ENCODE measurements at places on chromosomes 12 and 14.
A peak's percentile ranks its signal among the peaks of the same experiment; 100 is the strongest.

DNA sequence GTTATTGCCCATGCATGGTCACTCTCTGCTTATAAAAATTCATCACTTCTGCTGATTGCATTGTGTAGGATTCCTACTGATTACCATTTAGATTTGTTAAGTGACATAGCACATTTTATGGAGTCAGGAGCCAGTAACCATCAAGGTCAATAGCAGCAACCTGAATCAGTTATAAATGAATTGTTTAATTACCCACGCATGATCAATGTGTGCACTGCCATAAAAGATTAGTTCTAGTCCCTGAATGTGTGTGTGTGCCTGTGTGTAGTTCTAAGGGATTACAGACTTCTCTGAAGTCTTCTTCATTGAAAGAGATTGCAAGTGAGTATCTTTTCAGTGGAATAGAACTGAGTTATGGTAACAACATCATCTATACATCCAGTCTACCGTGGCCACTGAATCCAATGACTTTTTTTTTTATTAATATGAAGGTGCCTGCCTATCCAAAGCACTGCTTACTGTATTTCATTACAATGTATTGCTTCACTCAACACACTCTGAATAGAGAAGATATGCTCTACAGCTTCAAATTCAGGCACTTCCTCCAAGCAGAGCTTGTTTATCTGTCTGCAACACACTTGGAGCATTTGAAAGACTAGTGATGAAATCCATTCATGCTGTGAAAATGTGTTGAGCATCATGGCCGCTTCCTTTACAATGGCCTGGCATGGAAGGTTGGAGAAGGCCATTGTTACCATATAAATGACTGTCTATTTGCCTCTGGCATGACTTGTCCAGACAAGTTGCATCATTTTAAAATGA is 381.7 kb downstream of the DIO2 start:
- no peak for DNase-seq

- no peak for DNase-seq
These were observed 169.2 kb downstream of the GRIN2B start for GRCh38 chr12:13812168-13812567.

DNA sequence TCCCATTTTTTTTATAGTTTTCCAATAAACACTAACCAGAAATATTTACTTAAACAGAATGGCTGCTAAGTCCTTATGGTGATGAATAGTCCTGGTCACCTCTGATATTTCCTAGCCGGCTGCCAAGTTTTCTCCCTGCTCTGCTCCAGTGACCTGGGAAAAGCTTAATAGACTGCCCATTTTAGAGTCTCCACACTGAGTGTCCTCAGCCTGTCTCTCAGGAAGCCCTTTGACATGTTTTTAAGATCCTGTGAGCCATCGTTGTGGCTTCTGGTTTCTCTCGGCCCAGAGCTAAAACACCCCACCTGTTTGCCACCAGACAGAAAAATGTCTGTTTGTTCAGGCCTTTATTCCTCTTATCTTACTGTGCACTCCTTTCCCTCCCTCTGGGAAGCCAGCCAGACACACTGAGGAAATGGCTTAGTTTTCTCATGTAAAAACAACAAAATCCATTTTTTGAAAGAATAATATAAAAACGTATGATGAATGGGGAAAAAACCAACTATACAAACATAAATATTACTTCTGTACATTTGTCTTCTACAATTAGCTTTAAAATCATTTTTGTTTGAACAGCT is 25.4 kb upstream of the ALDH2 start:
- DNase-seq, result no peak

DNA sequence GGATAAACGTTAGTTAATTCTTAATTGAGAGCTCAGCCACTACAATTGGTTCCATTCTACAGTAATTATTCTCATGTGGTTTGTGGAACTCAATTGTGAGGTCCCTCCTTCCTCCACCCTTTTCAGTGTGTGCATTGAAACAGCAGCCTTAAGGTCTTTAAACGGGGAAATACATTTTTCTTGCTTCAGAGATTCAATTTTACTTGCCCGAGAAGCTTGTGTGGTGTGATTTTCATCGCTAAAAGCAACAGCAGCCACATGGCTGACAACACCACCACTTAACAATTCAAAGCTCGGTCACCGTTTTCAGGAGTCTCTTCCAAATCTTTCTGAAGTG is 733 bp upstream of the PPFIBP1 start:
- DNase-seq, result no peak

GRCh38 chr12:57529831-57530230 is 7.2 kb downstream of the MBD6 start:
- DNase-seq, result no peak

DNA sequence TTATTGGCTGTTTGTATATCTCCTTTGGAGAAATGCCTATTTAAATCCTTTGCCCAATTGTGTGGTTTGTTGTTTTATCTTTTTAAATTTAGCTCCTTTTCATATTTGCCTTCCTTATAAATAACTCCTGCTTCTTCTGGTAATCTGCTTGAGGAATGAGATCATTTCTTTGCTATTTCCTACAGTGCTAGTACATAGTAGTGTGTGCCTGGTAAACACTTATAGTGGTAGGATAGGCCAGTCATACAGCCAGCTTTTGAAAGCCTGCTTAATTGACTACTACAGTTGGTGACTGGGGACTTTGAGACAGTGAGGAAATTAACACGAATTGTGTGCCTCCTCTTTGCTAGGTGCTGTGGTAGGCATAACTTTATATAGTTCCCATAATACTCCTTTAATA is 68.7 kb downstream of the BORCS5 start:
- no peak for DNase-seq

GRCh38 chr12:45186762-45187161 is 29.1 kb upstream of the ANO6 start:
- DNase-seq, result no peak

- peak; percentile 41 for DNase-seq
These were observed 1.7 kb downstream of the BTG1 start for GRCh38 chr12:92143686-92144630.

GRCh38 chr14:81565441-81566290 is 32.0 kb upstream of the SEL1L start:
- no peak for DNase-seq

- DNase-seq, result no peak
These were observed 38.0 kb downstream of the RCOR1 start for GRCh38 chr14:102630405-102630804.

DNA sequence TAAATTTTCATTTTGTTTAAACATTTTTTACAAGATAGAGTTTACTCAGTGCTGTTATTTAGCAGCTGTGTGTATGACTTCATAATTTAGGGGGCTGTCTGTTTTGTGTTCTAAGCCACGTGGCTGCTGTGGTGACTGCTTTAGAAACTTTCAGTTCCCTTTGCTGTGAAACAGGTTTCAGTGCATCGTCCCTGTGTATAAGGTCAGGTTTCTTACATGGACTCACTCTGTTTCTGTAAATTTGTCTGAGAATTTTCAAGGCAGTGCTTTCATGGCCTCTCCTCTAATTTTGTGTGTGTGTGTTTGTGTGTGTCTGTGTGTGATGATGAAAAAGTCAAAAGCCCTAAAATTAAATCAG is 32.4 kb downstream of the BICD1 start:
- no peak for DNase-seq

DNA sequence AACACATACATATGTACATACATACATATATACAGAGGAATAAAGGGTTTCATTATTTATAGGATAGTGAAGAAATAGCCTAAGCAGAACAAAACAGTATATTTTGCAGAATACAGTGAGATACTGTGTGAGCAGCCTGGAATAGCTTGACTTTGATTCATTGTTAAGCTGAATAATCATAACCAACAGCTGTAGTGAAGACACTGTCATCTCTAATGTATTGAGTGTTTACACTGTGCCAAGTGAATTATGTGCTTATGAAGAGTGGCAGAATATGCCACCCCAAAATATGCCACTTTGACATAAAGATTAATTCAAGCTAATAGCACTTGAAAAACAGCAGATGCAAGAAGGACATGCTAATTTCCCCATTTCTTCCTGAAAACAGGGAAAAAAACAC is 48.2 kb upstream of the LRFN5 start:
- DNase-seq, result no peak

GRCh38 chr12:76766161-76766560 is 2.2 kb downstream of the ZDHHC17 start:
- no peak for DNase-seq

GRCh38 chr12:29073631-29074239 is 75.3 kb upstream of the FAR2 start:
- no peak for DNase-seq

GRCh38 chr12:3020399-3020798 is 56.8 kb upstream of the TSPAN9 start:
- no peak for DNase-seq

DNA sequence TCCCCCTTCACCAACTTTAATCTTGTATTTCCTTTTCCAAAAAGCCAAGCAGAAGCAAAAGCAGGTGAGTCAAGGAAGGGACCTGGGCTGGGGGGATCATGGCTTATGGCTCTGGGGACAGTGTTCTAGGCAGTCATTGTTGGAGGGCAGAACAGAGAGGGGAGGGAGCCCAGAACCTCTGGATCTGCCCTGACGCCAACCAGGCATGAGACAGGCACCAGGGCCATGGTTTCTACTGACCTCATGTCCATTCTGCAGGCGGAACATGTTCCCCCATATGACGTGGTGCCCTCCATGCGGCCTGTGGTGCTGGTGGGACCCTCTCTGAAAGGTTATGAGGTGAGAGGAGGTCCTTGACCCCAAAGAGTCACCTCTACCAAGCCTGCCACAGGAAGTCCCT is 6.6 kb downstream of the CACNB3 start:
- DNase-seq, result no peak

DNA sequence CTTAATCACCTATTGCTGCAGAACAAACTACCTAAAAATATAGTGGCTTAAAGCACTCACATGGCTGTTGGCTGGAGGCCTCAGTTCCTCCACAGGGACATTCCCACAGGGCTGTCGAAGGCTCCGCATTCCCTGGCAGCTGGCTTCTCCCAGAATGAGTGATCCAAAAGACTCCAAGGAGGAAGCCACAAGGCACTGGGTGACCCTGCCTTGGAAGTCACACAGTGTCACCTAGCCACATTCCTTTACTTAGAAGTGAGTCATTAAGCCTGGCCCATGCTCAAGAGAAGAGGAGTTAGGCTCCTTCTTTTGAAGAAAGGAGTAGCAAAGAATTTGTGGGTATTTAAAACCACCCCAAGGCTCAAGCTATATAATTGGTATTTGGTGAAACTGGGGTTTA is 63.9 kb upstream of the MAP1LC3B2 start:
- no peak for DNase-seq

GRCh38 chr12:6953442-6954315 is 2.5 kb downstream of the PTPN6 start:
- no peak for DNase-seq

DNA sequence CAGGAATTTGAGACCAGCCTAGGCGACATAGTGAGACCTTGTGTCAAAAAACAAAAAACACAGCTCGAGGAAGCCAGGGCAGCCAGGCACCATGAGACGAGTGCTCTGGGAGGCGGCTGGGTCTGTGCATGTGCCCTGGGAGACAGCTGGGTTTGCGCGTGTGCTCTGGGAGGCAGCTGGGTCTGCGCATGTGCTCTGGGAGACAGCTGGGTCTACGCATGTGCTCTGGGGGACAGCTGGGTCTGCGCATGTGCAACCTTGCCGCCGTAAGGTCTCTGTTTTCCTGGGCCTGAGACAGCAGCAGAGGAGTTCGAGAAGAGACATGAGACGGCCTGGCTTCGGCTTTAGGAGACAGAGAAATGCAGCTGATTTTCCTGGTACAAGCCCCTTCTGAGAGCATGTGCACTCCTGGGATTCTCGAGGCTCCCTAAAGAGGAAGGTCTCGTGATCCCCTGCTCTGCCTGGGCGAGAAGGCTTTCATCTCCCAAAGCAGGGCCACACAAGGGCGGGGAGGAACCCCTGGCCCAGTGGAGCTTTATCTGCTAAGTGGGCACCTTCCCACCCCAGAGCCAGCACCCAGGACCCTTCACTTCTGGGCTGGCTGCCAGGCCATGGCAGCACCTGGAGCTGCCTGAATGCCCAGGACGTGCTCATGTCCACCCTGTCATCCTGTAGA is 3.5 kb upstream of the BDKRB1 start:
- DNase-seq, result no peak

- DNase-seq, result no peak
These were observed 368.7 kb downstream of the NELL2 start for GRCh38 chr12:44507461-44507860.

GRCh38 chr12:49428793-49429192 is 61.5 kb downstream of the SPATS2 start:
- peak; percentile 24 for DNase-seq

DNA sequence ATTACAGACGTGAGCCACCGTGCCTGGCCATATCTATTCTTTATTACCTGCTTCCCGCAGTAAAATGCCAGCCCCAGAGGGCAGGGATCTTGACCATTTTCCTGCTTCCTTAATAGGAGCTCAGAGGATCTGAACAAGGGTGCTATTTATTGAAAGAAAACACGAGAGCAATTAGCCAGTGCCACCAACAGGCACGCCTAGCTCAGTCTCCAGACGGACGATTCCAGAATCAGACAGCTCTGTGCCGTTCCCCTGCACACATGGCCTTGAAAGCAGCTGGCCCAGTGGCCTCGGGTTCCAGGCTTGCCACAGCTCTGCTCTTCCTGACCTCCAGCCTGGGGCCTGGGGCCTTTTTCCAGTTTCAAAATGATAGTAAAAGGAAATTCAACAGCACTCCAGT is 135.2 kb upstream of the RFLNA start:
- DNase-seq, result no peak

- no peak for DNase-seq
These were observed 11.1 kb upstream of the FBRSL1 start for GRCh38 chr12:132478845-132479244.

DNA sequence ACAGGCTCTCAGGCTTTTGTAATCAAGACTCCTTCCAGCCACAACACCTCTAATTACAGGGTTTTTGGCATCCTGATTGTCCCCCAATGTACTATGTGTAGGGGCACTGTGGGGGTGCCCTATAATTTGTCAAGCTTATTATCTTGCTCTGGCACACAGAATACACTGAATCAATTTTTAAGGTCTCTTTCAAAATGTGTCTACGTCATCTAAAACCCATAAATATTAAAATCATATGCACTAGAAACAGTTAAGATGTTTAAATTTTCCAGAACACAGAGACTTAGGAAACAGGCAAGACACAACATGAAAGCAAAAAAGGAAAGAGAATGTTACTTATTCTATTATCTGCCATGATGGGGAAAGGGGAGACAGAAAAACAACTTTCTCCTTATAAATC is 665.7 kb downstream of the NRXN3 start:
- no peak for DNase-seq

Measured in nucleus accumbens (tissue), 56 donors.